ENCODE measurements at places on chromosomes 3 and 15. TPM values are rescaled to one million over a fixed set of nuclear protein-coding genes. Genes with fewer than 3 reads are reported as not detected.

- no peak for DNase-seq
Measured at GRCh38 chr15:50463423-50464358, 39.5 kb downstream of the USP8 start.

- DNase-seq: no peak
Measured at GRCh38 chr15:31128477-31128876, 27.0 kb upstream of the TRPM1 start.

ANP32A gene
- total RNA-seq: 263 TPM

DNA sequence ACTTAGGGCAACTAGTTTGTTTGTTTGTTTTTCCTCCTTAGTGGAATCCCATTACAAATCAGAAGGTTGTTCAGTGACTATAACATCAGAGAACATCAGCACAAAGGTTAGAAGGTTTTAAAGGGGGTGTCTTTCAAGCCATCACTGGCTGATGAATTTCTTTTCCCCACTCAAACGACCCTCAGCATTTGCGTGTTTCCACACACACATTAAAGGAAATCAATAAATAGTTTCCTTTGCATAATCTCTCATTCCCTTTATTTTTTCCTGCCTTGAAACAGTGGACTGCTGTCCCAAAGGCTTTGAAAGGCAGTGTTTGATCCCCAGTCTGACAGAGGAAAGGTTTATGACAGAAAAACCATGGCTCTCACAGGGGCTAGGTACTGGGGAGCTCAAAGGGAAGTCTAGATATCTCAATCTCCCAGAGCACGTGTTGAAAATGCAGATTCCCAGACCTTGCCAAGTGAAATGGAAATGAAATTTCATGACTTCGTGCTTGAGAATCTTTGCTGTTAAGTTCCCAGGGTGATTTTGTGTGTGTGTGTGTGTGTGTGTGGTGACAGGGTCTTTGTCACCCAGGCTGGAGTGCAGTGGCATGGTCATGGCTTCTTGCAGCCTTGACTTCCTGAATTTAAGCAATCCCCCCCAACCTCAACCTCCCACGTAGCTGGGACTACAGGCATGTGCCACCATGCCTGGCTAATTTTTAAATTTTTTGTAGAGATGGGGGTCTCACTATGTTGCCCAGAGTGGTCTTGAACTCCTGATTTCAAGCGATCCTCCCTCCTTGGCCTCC, 2.2 kb upstream of the INTS14 start:
- DNase-seq: no peak

- no peak for DNase-seq
Measured at GRCh38 chr3:108311797-108312196, 15.4 kb downstream of the HHLA2 start.

DNA sequence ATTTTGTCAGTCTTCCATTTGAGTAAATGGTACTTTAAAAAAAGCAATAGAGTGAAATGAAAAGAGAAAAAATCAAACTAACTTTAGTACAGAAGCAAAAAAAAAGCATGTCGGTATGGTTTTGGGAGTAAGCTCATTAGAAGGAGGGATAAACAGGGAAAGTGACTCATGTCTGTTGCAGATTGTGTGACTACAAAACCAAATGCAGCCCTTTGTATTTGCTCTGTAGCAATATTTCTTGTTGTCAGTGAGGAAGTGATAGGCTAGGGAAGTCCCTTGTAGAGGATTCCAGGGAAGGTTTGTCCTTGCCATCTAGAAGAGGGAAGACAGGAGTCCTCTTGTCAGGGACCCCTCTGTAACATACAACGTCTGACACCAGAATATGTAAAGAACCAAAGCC, 150.5 kb upstream of the POU1F1 start:
- no peak for DNase-seq

GRCh38 chr15:64930019-64930652, 18.4 kb downstream of the ANKDD1A start:
- no peak for DNase-seq

FEZF2 gene
- not detected for total RNA-seq

TP63 gene
- 1.6 TPM for total RNA-seq

RASGRP1 gene
- 1.5 TPM for total RNA-seq

- no peak for DNase-seq
Measured at GRCh38 chr3:195900436-195901355, 7.7 kb downstream of the TNK2 start.

GRCh38 chr15:68230157-68231100, 901 bp upstream of the CLN6 start:
- no peak for DNase-seq

DNA sequence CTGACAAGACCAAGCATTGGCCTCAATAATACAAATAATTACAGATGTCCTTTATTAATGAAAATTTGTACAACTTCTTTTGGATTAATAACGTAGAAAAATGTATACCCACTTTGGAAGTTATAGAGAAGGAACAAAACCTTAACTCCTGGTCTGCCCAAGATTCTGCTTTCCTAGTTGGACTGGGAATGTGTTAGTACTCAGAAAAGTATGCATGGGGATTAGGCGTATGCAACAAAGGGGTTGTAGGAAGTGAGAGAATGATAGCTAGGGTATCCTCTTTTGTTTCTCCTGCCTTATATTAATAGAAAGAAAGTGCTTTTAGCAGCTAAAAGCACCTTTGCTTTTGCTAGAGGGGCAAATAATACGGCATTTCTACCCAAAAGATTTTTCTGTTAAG, 116.2 kb upstream of the LRRFIP2 start:
- no peak for DNase-seq

GRCh38 chr3:102712896-102713295, 278.1 kb downstream of the ZPLD1 start:
- DNase-seq: no peak

Data from progenitor cell of endocrine pancreas (in vitro differentiated cells).